ENCODE measurements at places on chromosomes 3 and 15.

- H3K27me3 ChIP-seq: no peaks in the 10 kb centered on the region
- H3K4me3 ChIP-seq: no peak overlapping the region
- no peak overlapping the region for H3K27ac ChIP-seq
- DNase-seq: no peak
Measured at GRCh38 chr3:128240232-128240631, 87.0 kb downstream of the EEFSEC start.

GRCh38 chr15:28098360-28098765 is 752 bp downstream of the OCA2 start:
- no peak overlapping the region for H3K27ac ChIP-seq
- DNase-seq: no peak
- H3K36me3 ChIP-seq: peaks cover 16% of the 10 kb centered on the region
- peak overlapping the region; percentile 87 for H3K4me3 ChIP-seq
- peaks cover 61% of the 10 kb centered on the region for H3K27me3 ChIP-seq

DNA sequence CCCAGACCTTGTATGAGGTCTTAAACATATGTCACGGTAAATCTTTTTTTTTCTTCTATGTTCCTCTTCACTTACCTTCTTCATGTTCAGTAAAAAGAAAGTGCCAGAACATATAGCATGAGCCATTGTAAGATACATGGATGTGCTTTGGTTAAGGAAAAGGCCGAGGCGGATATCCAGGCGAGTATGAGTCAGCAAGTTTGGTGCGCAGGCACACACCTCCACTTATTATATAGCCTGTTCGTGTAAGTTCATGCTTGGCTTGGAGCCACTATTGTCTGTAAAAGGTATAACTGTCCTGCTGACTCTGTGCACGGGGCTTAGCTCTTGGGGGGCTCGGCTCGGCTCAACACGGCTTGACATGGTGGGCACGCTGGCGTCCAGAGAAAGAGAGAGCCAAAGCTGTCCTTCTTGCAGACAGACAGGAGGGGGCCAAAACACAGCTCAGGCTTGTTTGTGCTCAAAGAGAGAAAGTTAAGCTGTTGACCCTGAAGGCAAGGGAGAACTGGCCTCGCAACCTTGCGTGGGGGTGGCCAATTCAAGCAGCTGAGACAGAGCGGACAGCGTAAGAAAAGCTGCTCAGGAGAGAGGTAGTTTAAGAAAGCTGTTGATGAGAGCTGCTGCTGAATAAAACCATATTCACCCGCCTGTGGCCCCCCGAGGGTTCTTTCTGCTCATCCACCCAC is 251.2 kb downstream of the SLC9A9 start:
- no peak overlapping the region for H3K27ac ChIP-seq
- no peaks in the 10 kb centered on the region for H3K27me3 ChIP-seq
- peaks cover 5% of the 10 kb centered on the region for H3K4me1 ChIP-seq
- H3K4me3 ChIP-seq: no peak overlapping the region
- DNase-seq: no peak

GRCh38 chr3:79657076-79657475 is 110.7 kb downstream of the ROBO1 start:
- no peaks in the 10 kb centered on the region for H3K4me1 ChIP-seq
- no peak overlapping the region for H3K4me3 ChIP-seq
- no peak overlapping the region for H3K27ac ChIP-seq
- no peaks in the 10 kb centered on the region for H3K36me3 ChIP-seq

DNA sequence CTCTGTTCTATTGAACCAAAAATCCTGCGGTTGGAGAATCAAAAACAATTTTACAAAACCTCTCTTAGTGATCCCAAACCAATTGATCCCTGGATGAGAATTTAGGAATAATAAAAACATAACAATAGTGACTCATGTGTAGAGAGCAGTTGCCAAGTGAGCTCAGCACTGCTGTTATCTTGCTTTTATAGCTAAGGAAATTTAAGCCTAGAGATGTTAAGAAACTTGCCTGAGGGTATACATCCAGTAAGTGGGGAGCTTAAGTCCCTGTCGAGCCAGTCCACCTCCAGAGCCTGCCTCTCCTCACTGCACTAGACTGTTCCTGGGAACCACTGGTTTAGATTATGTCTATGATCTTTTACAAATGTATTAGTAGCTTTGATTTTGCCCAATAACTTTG is 358.4 kb upstream of the LMCD1 start:
- H3K36me3 ChIP-seq: no peaks in the 10 kb centered on the region
- no peak overlapping the region for H3K27ac ChIP-seq
- H3K27me3 ChIP-seq: peaks cover 15% of the 10 kb centered on the region
- H3K4me1 ChIP-seq: no peaks in the 10 kb centered on the region
- no peak for DNase-seq

GRCh38 chr3:58241306-58242044 is 3.9 kb downstream of the ABHD6 start:
- no peak for DNase-seq
- peaks cover 12% of the 10 kb centered on the region for H3K4me1 ChIP-seq
